ENCODE measurements at places on chromosomes 7 and 10.

DNA sequence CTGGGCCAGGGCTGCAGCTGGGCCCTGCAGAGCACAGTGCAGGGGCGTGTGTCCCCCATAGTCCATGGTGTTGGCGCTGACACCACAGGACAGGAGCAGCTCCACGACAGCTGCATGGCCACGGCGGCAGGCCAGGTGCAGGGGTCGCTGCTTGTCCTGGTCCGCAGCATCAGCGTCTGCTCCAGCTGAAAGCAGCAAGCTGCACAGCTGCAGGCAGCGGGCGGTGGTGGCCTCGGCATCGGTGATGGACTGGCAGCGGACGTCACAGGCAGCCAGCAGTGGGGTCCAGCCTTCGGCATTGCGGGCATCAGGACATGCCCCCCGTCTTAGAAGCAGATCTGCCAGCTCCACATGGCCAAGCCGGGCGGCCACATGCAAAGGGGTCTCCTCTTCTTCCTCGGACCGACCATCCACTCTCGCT is 6.0 kb downstream of the ASB10 start:
- no peak for DNase-seq

GRCh38 chr7:112138938-112139337 is 67.3 kb downstream of the DOCK4 start:
- no peak for DNase-seq

DNA sequence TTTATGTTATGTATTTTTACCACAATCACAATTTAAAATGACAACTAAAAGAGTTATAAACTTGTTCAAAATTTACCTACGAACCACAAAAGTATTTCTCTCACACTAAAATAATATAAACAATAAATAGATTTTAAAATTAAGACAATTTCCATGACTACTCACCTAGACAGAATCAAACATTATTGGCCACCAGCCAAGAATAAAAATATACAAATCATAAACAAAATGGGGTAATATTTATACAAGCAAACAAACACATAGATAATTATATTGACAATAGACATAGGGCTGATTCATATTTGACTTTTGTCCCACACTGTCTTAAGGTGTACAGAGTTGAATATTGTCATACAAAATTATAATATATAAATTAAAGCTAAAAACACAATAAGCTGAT is 119.6 kb upstream of the ZNF92 start:
- DNase-seq, result no peak

- no peak for DNase-seq
Measured at GRCh38 chr10:63264617-63265221, 131.6 kb downstream of the NRBF2 start.

DNA sequence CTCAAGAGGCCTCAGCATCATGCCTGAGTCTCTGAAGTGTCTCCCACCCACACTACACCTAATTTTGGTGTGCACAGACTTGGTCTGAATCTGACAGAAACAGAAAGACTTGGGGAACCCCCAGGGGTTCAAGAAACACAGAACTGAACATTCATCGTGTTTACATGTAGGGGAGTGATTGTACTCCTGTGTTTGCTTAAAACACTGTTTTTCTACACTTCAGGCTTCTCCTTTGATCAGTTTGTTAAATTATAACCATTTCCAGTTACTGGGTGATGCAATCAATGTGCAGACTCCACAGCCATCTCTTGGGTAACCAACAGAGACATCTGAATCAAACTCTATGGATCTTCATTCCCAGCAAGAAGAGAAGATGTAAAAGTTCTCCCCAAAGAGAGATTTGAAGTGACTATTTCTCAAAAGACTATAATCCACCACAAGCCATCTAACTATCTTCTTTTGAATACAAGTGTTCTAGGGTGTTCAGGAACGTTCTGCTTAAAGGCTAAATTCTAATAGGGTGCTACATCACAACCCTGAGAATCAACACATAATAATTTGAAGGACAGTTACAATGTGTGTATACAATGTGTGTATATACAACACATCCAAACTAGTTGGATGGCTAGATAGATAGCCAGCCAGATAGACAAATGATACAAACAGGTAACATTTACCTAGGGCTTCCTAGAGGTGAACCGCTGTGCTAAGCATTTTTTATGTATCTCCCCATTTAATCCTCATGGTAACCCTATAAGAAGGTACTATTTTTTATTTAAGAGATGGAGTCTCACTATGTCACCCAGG is 34.2 kb downstream of the DNAJC12 start:
- DNase-seq, result no peak

GRCh38 chr10:54769051-54769450 is 32.0 kb downstream of the PCDH15 start:
- DNase-seq, result no peak

DNA sequence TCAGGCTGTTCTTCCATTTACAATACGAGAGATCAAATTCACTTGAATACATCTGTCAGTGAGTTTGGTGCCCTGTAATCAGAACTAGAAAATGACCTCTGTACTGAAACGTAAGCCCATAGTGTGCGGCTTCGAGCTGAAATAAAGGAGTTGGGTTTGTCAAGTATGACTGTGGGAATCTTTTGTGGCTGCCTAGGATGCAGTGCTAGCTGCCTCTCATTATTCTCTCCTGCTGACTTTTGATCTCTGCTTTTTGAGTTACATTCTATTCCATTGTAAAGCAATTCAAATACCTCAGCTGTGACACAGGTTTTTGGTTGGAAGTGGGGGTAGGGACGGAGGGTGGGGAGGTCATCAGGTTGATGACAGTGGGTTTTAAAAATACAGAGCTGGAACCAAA is 40.4 kb downstream of the ICA1 start:
- no peak for DNase-seq

DNA sequence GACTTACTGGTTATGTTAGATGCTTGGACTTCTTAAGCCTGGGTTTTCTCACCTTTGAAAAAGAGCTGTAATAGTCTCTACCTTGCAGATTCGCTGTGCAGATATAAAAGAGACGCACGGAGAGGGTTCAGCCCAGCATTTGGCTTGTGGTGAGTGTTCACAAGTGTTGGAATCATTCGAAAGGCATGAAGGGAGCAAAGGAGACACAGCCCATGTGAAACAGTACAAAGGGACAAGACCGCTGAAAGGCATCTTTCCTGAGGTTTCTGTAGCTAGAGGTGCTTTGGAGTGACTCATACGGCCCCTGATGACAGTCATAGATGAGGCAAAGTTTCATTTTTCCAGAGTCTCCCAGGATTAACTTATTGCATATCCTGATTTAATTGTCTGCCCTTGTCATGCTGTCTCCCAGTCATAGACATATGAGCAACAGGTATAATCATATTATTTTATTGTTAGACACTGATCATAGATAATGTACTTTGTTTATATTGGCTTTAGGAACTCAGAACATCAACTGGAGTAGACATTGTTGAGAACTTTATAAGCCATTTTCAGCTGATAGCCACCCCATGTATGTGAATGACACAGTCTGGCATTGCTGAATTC is 171.1 kb downstream of the ADRA2A start:
- no peak for DNase-seq

DNA sequence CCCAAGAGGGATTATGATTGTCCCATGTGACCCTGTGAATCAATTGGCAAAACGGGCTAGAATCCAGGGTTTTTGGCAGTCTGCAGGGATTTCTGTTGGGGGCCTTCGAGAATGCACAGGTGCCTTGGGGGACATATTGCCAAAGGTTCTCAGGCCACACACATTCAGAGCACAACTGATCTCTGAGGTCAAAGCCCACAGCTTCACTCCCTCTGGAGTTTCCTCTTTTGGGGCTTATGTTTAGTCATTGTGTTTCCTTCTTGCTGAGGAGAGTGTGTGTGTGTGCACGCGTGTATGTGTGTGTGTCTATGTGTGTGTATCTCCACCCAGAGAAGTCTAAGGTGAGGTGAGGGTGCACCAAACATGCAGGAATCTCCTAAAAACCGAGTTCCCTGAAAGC is 8.8 kb downstream of the PPIF start:
- DNase-seq, result peak; percentile 77

DNA sequence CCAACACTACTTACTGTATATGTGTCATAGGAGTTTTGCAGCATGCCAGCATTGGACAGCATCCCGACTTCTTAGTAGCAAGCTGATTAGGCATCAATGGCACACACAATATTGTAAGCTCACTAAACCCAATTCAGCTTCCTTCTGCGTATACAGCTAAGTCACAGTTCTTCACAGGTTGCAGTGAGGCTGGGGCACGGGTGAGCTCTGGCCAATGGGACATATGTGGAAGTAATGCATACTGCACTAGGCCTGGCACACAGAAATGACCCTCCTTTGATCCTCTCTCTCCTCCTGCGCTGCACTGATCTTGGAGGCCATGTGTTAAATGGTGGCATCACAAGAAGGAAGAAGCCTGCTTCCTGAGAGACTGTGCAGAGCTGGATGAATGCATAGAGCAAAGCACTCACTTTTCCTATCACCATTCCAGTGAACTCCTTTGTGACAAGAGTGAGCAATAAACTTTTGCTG is 11.9 kb downstream of the RAB11FIP2 start:
- peak; percentile 37 for DNase-seq

- DNase-seq, result no peak
Measured at GRCh38 chr10:61166065-61166464, 222.1 kb upstream of the RHOBTB1 start.

DNA sequence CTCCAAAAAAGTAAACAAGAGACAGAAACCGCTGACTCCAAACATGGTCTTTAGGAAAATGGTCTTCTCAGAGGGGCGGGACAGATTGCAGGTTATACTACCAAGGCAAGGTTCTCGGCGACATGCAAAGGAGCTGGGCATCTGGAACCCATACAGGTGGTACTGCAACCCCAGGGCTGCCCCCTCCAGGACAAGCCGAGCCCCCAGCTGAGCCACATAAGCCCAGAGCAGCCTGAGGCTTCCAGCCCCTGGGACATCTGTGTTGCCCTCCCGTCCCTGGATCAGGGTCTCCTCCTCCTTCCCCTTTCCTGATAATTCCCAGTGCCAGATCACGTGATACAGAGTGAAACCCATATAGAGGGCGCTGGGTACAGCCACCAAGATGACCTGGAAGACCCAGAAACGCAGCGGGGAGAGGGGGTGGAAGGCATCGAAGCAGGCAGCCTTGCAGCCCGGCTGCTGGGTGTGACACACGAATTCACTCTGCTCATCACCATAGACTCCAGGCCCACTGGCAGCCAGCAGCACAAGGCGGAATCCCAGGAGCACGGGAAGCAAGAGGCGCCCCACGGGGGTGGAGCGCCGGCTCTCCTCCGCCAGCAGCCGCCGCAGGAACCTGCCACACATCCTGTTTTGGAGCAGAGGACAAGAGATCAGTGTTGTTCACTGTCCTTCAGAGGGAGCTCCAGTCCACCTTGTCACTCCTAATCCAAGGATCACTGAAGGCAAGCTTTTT is at the start of gene GJC3:
Gene GJC3, minus strand, starts transcription at position 627 of the 736 bp plus-strand sequence. Its CDS starts 0 bp downstream, at position 627.
- peak; percentile 71 for DNase-seq

GRCh38 chr7:96720843-96721242 is 11.2 kb upstream of the SEM1 start:
- no peak for DNase-seq

DNA sequence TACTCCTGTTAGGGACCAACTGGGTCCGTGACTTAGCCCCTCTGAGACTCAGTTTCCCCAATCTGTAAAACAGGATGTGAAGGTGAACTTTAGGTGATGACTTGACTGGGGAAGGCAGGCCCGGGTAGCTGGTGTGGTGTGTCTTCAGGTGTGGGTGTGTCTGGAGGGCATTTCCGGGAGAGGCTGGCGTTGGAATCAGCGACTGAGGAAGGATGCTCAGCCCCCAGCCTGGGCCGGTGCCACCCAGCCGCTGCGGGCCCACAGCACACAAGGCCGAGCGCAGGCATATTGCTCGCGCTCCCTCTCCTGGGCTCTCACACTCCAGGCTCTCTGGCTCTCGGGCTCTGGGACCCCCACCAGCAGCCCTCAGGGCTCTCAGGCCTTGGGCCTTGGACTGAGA is 31.7 kb upstream of the CNPY1 start:
- no peak for DNase-seq

- DNase-seq, result peak; percentile 28
Measured at GRCh38 chr10:78215645-78216044, 182.0 kb downstream of the RPS24 start.
